ENCODE measurements at places on chromosomes 5 and 9.

DNA sequence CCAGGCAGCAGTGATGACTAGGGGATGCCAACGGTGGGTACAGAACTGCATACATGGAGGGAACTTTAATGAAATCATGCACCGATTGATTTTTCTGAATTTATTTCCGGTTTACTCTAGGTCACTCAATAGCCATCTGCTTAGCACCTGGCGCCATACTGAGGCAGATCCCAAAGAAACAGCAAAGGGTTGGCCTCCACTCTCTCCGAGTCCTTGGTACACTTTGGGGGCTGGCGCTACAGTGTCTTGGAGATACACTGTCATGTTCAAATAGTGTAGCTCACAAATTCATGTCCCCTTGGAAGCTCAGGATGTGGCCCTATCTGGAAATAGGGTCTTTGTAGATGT lies 116.3 kb downstream of the BOD1 start:
- no peaks in the 10 kb centered on the region for H3K27me3 ChIP-seq
- no peaks in the 10 kb centered on the region for H3K36me3 ChIP-seq
- DNase-seq: no peak
- no peak overlapping the region for H3K27ac ChIP-seq
- H3K4me3 ChIP-seq: no peak overlapping the region
- peaks cover 25% of the 10 kb centered on the region for H3K4me1 ChIP-seq

- H3K27me3 ChIP-seq: no peaks in the 10 kb centered on the region
- no peak overlapping the region for H3K4me3 ChIP-seq
- no peaks in the 10 kb centered on the region for H3K36me3 ChIP-seq
- no peak for DNase-seq
- H3K27ac ChIP-seq: no peak overlapping the region
- peaks cover 12% of the 10 kb centered on the region for H3K4me1 ChIP-seq
These were observed 190.1 kb upstream of the WWC1 start for GRCh38 chr5:168101352-168101751.

DNA sequence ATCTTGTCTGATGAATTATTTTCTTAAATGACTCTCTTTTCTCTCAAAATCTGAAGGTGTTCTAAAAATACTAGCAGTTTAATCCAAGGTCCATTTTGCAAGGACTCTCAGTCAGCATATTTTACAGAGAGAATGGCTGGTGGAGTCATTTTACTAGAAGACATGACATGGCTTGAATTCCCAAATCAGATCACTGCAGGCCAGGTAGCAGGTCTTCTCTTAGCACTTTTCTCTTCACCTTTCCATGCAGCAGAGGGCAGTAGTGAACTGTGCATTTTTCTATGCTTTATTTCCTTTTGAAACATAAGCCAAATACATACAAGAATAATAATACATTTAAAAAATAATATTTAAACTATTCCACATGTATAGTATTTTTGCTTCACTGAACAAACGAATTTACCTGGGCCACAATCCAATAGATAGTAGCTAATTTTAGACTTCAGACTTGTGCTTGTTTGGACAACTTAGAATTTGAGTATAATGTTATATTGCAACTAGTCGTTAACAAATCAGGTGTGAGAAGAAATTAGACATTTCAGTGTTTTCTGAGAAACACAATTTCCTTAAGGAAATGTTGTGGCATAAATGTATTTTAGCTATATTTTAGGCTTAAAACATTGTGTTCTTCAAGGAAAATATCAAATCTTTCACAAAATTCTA lies 289.4 kb upstream of the DAB2 start:
- H3K36me3 ChIP-seq: no peaks in the 10 kb centered on the region
- no peak overlapping the region for H3K4me3 ChIP-seq
- peak; percentile 43 for DNase-seq

GRCh38 chr9:137691646-137692351 lies 73.0 kb downstream of the EHMT1 start:
- no peaks in the 10 kb centered on the region for H3K36me3 ChIP-seq
- H3K27me3 ChIP-seq: no peaks in the 10 kb centered on the region
- no peaks in the 10 kb centered on the region for H3K4me1 ChIP-seq
- no peak overlapping the region for H3K4me3 ChIP-seq
- no peak overlapping the region for H3K27ac ChIP-seq

GRCh38 chr5:173108914-173109313 lies 35.4 kb upstream of the BNIP1 start:
- no peak overlapping the region for H3K4me3 ChIP-seq
- H3K27ac ChIP-seq: peak overlapping the region; percentile 29
- no peaks in the 10 kb centered on the region for H3K4me1 ChIP-seq
- no peaks in the 10 kb centered on the region for H3K36me3 ChIP-seq
- no peaks in the 10 kb centered on the region for H3K27me3 ChIP-seq

- no peaks in the 10 kb centered on the region for H3K4me1 ChIP-seq
- H3K4me3 ChIP-seq: no peak overlapping the region
- DNase-seq: no peak
- H3K27ac ChIP-seq: no peak overlapping the region
- no peaks in the 10 kb centered on the region for H3K27me3 ChIP-seq
These were observed 59.4 kb upstream of the EXOC3 start for GRCh38 chr5:383621-384020.

DNA sequence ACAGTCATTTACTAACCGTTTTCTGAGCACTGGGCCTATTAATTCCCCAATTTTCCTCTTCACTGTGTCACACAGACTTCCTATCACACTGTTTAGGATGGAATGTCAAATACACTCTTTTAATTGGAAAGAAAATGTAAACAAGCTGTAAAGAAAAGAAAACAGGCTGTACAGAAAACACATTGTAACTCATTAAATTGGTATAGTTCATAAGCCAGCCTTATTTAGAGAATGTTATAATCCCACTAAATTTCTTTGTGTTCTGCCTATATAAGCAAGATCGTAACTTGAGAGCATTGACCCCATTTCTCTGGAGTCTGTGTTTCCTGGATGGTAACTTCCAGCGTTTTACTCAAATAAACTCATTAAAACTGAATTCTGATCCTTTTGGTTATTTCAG lies 46.5 kb downstream of the TARS1 start:
- H3K4me1 ChIP-seq: peaks cover 12% of the 10 kb centered on the region
- H3K36me3 ChIP-seq: no peaks in the 10 kb centered on the region
- DNase-seq: no peak
- H3K27me3 ChIP-seq: no peaks in the 10 kb centered on the region
- H3K27ac ChIP-seq: no peak overlapping the region

DNA sequence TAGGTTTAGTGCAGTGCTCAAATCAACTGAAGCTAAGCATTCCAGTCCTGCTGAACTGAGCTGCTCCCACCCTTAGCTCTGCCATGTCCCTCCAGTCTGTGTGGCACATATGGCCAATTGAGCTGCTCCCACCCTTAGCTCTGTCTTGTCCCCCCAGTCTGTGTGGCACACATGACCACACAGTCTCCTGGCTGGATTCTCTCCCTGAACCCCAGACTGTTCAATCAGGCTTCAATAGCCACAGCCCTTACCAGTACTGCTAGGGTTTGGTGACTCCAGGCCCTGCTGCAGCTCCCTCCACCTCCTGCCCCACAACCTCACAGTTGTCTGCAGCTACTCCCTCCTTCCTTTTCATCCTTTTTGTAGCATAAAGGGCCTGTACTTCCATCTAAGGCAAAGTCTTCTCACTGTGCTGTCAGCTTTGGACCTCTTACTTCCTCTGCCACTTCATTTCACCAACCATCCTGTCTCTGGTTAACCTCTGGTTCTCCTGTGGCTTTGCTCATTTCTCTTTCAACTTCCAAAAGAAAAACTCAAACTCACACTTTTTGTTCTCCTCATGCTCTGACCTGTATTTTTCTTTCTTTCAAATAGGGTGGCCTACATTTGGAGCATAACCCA lies 50.8 kb downstream of the ADAMTS12 start:
- H3K4me3 ChIP-seq: no peak overlapping the region
- H3K4me1 ChIP-seq: peaks cover 7% of the 10 kb centered on the region
- no peaks in the 10 kb centered on the region for H3K27me3 ChIP-seq
- no peak overlapping the region for H3K27ac ChIP-seq
- DNase-seq: no peak
- no peaks in the 10 kb centered on the region for H3K36me3 ChIP-seq

DNA sequence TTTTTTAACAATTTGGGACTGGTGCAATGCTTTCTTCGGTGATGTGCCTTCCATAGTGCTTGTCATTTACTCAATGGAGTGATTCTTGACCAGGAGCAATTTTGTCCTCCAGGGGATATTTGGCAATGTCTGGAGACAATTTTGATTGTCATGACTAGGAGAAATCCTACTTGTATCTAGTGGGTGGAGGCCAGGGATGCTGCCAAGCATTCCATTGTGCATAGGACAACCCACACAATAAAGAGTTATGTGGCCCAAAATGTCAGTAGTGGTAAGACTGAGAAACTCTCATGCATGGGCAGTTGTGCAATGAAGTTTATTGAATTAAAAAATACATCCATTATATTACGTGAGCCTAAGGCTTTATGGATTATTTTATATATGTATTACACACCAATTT lies 70.5 kb downstream of the FOCAD start:
- H3K27me3 ChIP-seq: no peaks in the 10 kb centered on the region
- H3K36me3 ChIP-seq: no peaks in the 10 kb centered on the region
- no peak overlapping the region for H3K27ac ChIP-seq
- no peak overlapping the region for H3K4me3 ChIP-seq
- DNase-seq: no peak

- H3K4me3 ChIP-seq: no peak overlapping the region
- no peak for DNase-seq
- no peaks in the 10 kb centered on the region for H3K27me3 ChIP-seq
- no peaks in the 10 kb centered on the region for H3K4me1 ChIP-seq
These were observed 203.0 kb downstream of the TTLL11 start for GRCh38 chr9:121889990-121890563.

- no peak overlapping the region for H3K27ac ChIP-seq
- no peak for DNase-seq
- no peak overlapping the region for H3K4me3 ChIP-seq
- H3K4me1 ChIP-seq: no peaks in the 10 kb centered on the region
- peaks cover 9% of the 10 kb centered on the region for H3K36me3 ChIP-seq
- H3K27me3 ChIP-seq: no peaks in the 10 kb centered on the region
These were observed 2.3 kb upstream of the HK3 start for GRCh38 chr5:176901260-176902101.

DNA sequence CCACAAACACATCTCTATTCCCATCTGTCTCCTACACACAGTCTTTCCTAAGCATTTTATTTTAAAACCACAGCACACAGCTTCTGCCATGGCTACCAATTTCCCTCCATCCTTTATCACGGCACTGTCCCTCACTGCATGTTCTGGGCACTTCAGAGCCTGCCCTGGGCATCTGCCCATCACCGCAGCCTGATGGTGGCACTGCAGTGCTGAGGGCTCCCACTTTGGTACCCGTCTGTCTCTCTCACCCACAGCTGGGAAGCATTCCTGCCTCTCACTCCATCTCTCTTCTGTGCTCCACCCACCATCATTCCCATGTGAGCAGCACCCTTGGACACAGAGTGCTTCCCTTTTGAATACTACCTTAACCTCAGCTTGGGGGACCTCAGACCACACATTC lies 31.7 kb downstream of the ZDHHC11 start:
- H3K36me3 ChIP-seq: no peaks in the 10 kb centered on the region
- no peak overlapping the region for H3K4me3 ChIP-seq
- no peak for DNase-seq
- H3K4me1 ChIP-seq: no peaks in the 10 kb centered on the region

DNA sequence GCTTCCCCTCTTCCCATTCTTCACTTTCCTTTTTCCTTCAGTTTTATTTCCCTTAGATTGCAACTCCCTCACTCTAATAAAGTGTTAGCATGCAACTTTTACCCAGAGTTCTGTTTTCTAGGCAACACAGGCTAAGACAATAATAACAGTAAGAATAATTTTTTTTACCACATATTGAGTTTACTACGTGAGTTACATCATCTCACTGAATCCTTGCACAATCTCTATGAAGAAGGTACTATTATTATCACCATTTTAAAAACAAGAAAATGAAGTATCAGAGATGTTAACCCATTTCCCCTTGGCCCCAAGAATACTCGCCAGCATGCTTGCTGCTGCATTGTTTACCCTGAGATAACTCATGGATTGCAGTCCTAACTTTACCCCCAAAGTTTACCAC lies 53.7 kb upstream of the SMIM32 start:
- no peak for DNase-seq
- no peaks in the 10 kb centered on the region for H3K4me1 ChIP-seq

DNA sequence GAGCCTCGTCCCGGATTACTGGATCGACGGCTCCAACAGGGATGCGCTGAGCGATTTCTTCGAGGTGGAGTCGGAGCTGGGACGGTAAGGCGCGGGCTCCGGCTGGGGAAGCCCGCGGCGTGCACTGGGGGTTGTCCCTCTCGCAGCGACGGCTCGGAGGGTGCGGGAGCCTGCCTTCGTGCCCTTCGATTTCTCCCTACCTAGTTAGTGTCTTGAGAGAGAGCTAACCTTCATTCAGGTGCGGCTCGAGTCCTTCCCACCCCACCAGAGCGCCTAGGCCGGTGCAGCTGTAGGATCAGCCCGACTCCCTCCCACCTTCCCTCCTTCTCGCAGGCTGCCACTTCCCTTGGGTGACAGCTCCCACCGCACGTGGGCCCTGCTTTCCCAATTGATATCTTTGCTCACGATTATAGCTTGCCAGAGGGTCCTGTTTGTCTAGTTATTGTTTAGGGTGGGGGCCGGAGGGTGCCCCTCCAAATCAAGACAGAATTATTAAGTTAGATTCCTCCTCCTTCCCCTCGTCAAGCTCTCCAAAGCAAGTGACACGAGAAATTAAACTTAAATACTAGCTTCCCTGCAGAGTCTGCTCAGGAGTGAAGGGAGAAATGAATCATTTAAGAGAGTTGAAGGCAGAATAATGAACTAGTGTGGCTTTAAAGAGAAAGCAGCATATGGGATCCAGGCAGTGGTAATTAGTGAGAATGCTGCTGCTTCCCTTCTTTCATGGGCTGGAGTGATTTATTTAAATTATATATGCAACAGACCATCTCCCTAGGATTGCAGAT lies 569 bp downstream of the CAMK4 start:
- H3K36me3 ChIP-seq: no peaks in the 10 kb centered on the region
- no peak for DNase-seq
- H3K27me3 ChIP-seq: peaks cover 10% of the 10 kb centered on the region

DNA sequence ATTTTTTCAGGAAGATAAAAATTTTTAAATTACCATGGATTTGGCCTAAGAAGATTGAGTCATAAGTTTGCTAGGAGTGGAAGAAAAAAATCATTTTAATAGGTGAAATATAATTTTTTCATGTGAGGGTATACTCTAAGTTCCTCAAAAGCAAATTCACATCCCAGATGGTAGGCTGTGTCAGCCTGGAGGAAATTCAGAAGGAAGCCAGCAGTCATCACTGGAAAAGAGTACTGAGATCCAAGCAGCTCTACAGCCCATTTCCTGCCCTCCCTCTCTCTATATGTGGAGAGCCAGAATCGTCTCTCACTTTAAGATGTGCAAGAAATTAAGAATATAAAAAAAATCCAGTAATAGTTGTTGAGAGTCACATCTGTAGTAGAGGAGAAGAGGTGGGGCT lies 126.5 kb upstream of the CDH18 start:
- no peaks in the 10 kb centered on the region for H3K4me1 ChIP-seq
- DNase-seq: no peak
- H3K27me3 ChIP-seq: no peaks in the 10 kb centered on the region
- H3K36me3 ChIP-seq: no peaks in the 10 kb centered on the region
- H3K4me3 ChIP-seq: no peak overlapping the region
- no peak overlapping the region for H3K27ac ChIP-seq

- H3K4me1 ChIP-seq: peaks cover 42% of the 10 kb centered on the region
- no peak for DNase-seq
- no peak overlapping the region for H3K4me3 ChIP-seq
- H3K27ac ChIP-seq: no peak overlapping the region
These were observed 25.6 kb downstream of the C9orf50 start for GRCh38 chr9:129595311-129595741.

- no peak for DNase-seq
- no peaks in the 10 kb centered on the region for H3K36me3 ChIP-seq
- H3K27me3 ChIP-seq: no peaks in the 10 kb centered on the region
- H3K4me3 ChIP-seq: no peak overlapping the region
- no peak overlapping the region for H3K27ac ChIP-seq
- H3K4me1 ChIP-seq: no peaks in the 10 kb centered on the region
These were observed 102.2 kb downstream of the SNX18 start for GRCh38 chr5:54619731-54620130.
